ENCODE measurements at places on chromosomes 1 and 21. TPM values are rescaled to one million over a fixed set of nuclear protein-coding genes. Genes with fewer than 3 reads are reported as not detected.

The MATN1 gene
- total RNA-seq = not detected

GRCh38 chr1:67729872-67730271 is 44.9 kb downstream of the GADD45A start:
- no peak for DNase-seq

The ADGRL4 gene
- total RNA-seq = 96.3 TPM

DNA sequence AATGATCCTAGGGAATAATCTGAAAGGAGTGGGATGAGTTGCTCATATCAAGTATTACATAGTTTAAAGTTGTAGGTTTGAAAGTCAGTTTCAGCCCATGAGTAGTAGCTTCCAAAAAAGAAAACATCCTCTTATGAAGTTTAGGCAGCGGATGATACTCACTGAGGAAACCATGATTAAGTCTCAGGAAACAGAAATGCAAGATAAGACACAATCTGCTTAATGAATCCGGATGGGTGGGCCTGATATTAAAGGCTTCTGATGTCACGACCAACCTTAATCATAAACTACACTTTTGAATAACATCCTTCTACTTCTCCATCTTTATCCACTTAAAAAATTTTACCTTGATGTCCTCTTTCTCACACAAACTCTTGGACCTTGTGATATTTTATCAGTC is 61.8 kb downstream of the S1PR1 start:
- DNase-seq = no peak
